Caco-2 (cell line): ENCODE measurements at places on chromosomes 16 and 17. TPM values are rescaled to one million over a fixed set of nuclear protein-coding genes. Genes with fewer than 3 reads are reported as not detected.

GRCh38 chr16:84817206-84817605 lies 2.6 kb upstream of the CRISPLD2 start:
- DNase-seq, result no peak
- H3K27me3 ChIP-seq, result peaks cover 6% of the 10 kb centered on the region

DNA sequence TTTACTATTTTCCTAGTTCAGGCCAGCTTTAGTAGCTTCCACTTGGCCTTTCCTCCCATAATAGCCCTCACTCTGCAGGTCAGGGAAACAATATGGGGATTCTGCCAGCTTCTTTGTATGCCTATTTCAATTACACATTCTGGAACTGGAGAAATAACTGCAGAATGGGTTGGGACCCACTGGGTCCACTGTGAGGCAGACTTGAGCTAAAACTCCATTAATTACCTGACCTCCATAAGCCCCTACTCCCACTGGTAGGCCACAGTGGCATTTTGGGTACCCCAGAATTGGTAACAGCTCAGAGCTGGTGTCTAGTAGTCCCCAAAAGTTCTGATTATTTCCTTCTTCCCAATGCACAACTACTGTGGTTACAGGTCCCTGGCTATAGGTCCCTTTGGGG lies 16.7 kb upstream of the TENT4B start:
- no peaks in the 10 kb centered on the region for H3K4me1 ChIP-seq
- no peak for DNase-seq
- no peak overlapping the region for H3K27ac ChIP-seq
- no peak overlapping the region for H3K4me3 ChIP-seq
- no peaks in the 10 kb centered on the region for H3K27me3 ChIP-seq

GRCh38 chr17:29085223-29085622 lies 42.3 kb downstream of the PIPOX start:
- no peaks in the 10 kb centered on the region for H3K36me3 ChIP-seq
- no peak overlapping the region for H3K27ac ChIP-seq
- no peak for DNase-seq
- H3K27me3 ChIP-seq, result no peaks in the 10 kb centered on the region
- H3K4me1 ChIP-seq, result no peaks in the 10 kb centered on the region

- DNase-seq, result no peak
- H3K27me3 ChIP-seq, result no peaks in the 10 kb centered on the region
- no peaks in the 10 kb centered on the region; the same call in 1 of the 2 replicates for H3K36me3 ChIP-seq
- no peak overlapping the region for H3K27ac ChIP-seq
These were observed 21.0 kb upstream of the PITPNA start for GRCh38 chr17:1583556-1583955.

GRCh38 chr16:15726715-15727114 lies 76.7 kb downstream of the NDE1 start:
- no peak overlapping the region for H3K4me3 ChIP-seq
- no peaks in the 10 kb centered on the region for H3K27me3 ChIP-seq
- DNase-seq, result no peak
- H3K4me1 ChIP-seq, result no peaks in the 10 kb centered on the region
- H3K36me3 ChIP-seq, result no peaks in the 10 kb centered on the region
- no peak overlapping the region for H3K27ac ChIP-seq

GRCh38 chr17:73172252-73172651 lies 7.4 kb downstream of the SSTR2 start:
- H3K4me1 ChIP-seq, result 0 out of 2 replicates have a peak, but pooled peaks cover 6% of the 10 kb centered on the region
- no peaks in the 10 kb centered on the region for H3K36me3 ChIP-seq
- no peak for DNase-seq

GRCh38 chr16:64269756-64270155 lies 852.1 kb downstream of the CDH11 start:
- no peak overlapping the region for H3K4me3 ChIP-seq
- H3K27me3 ChIP-seq, result no peaks in the 10 kb centered on the region
- H3K27ac ChIP-seq, result no peak overlapping the region
- no peaks in the 10 kb centered on the region for H3K36me3 ChIP-seq
- H3K4me1 ChIP-seq, result no peaks in the 10 kb centered on the region

- H3K27me3 ChIP-seq, result no peaks in the 10 kb centered on the region
- no peaks in the 10 kb centered on the region for H3K36me3 ChIP-seq
- H3K4me1 ChIP-seq, result no peaks in the 10 kb centered on the region
- no peak overlapping the region for H3K27ac ChIP-seq
These were observed 11.7 kb downstream of the GPRC5B start for GRCh38 chr16:19872935-19873334.

GRCh38 chr16:87855852-87856715 lies 13.2 kb downstream of the SLC7A5 start:
- H3K27me3 ChIP-seq, result no peaks in the 10 kb centered on the region
- peaks cover 70% of the 10 kb centered on the region for H3K4me1 ChIP-seq
- no peak for DNase-seq
- no peak overlapping the region for H3K4me3 ChIP-seq
- H3K36me3 ChIP-seq, result peaks cover 4% of the 10 kb centered on the region

DNA sequence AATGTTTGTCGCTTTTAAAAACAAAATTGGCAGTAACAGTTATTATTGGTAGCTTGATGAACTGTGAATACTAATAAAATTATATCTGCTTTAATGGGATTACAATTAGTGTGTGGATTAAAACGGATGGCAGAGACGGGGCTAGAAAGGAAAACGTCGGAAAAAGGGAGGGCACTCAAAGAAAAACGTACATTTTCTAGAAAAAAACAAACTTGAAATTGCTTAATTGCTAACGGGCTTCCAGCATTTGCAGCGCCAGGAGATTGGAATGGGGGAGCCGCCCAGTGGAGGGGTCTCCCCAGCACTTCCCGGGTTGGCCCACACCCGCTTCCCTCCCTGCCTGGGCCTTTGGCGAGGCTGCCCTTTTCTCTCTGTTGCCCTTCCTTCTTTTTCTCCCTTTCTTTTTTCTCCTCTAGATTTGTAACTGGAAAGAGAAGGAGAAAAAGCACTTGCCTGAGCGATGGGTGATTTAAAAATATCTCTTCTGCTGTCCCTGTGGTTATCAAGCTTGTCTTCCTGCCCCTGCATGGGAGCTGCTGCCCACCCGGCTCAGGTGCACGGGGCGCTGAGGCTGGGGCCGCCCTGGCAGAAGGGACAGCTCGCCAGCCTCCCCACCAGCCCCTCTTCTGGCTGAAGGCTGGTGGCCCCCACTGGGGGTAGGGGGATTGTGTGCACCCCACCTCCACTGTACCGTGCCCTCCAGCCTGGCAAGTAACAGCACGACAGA lies 5.9 kb downstream of the BAHCC1 start:
- no peak for DNase-seq
- H3K36me3 ChIP-seq, result no peaks in the 10 kb centered on the region; the same call in 1 of the 2 replicates
- H3K27me3 ChIP-seq, result no peaks in the 10 kb centered on the region
- H3K27ac ChIP-seq, result no peak overlapping the region
- H3K4me1 ChIP-seq, result peaks cover 14% of the 10 kb centered on the region; the same call in 1 of the 2 replicates
- no peak overlapping the region for H3K4me3 ChIP-seq

DNA sequence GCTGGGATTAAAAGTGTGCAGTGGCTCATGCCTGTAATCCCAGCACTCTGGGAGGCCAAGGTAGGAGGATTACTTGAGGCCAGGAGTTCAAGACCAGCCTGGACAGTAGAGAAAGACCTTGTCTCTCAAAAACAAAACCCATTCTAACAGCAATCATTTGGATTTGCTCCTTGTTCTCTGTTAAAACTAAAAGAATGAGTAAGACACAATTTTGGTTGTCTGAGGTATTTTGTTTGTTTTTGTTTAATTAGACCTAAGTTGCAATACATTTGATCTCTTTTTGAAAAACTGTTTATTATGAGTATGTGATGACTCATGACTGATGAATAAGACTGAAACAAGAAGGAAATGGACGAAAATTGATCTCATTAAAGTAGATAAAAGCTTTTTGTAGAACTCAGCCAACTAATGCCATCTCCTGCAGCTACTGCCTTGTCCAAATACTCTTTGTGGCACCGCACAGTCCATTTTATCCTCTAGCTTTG lies 29.0 kb downstream of the GLG1 start:
- DNase-seq, result no peak
- H3K27me3 ChIP-seq, result no peaks in the 10 kb centered on the region
- peaks cover 5% of the 10 kb centered on the region; the same call in 1 of the 2 replicates for H3K4me1 ChIP-seq

DNA sequence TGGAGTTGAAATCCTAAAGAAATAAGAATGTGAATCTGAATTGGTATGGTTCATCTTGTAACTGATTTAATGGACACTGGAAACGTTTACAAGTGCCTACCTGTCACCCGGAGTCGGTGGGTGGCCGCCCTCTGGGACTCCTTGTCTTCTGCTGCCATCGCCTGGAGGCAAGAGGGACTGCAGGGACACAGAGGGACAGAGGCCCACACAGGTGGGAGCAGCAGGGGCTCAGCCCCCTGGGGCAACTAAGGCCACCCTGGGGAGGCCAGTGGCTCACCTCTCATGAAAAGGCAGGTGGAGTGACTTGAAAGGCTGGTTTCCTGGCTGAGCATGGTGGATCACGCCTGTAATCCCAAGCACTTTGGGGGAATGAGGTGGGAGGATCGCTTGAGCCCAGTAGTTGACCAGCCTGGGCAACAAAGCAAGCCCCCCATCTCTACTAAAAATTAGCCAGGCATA lies 23.2 kb downstream of the TMEM92 start:
- no peaks in the 10 kb centered on the region for H3K36me3 ChIP-seq
- no peak overlapping the region for H3K4me3 ChIP-seq
- DNase-seq, result peak; percentile 95
- H3K27ac ChIP-seq, result peak overlapping the region; percentile 13

The ABCC12 gene
- not detected in 2 replicates for total RNA-seq

The PVALEF gene
- 0.58 TPM in 1 of 2 replicates, not detected in the other for total RNA-seq

The TRPV3 gene
- 8.4 and 8.9 TPM in 2 replicates for total RNA-seq

The ABCC6 gene
- total RNA-seq, result 43.5 and 44.6 TPM in 2 replicates

The CACNG1 gene
- total RNA-seq, result not detected in 2 replicates

The PRR15L gene
- 24.3 and 30.5 TPM in 2 replicates for total RNA-seq

The UBE2O gene
- 37.6 and 39.2 TPM in 2 replicates for total RNA-seq

The NPTX1 gene
- 0.57 and 1.5 TPM in 2 replicates for total RNA-seq
